ENCODE measurements at places on chromosomes 12 and 14.

GRCh38 chr12:71938728-71939385 lies at the start of gene TPH2:
TSS of gene TPH2 (plus strand) at chr12:71938845. CDS start at chr12:71938987, 142 bp downstream.
- DNase-seq, result peak; percentile 7

DNA sequence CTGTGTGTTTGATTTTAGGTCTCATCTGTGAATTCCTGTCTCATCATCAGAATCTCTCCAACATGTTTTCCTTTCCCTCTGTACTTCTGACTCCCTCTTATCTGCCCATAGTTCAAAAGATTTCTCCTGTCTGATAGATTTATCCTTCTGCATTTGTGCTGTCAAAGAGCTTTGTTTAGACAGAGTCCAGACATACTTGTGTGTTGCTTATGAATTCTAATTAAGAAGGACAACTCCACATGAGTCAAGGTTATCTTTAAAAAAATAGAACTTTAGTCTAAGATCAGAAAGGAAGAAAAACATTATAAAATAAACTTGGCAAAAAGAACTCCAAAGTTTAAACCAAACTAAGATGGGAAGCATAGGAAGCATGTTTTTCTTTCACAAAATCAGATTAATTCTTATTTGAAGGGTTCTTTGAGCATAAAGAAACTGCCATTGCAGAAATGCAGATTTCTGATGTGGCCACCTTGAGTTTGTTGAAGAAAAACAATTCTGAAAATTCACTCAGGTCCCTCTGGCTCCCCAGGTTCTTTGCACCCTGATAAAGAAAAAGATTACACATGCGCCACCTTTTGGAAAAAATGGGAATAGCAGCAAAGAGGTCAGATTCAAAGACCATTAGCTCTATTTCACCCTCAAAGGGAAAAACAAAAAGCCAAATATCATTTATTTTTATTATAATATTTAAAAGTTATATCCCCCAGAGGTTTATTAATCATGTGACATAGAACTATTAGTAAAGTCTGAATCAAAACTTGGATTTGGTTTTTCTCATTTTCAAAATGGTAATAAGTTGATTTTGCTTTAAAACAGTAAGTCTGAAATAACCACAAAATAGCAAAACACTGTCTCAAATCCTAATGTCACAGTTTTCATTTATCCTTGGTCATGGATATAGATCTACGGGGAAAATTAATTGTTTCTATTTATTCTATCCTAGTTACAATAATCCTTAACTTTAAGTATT lies 143.7 kb upstream of the DCN start:
- no peak for DNase-seq

GRCh38 chr14:90604356-90604755 lies 207.5 kb downstream of the CALM1 start:
- no peak for DNase-seq

GRCh38 chr14:84144166-84144565 lies 1385.8 kb upstream of the FLRT2 start:
- no peak for DNase-seq

- DNase-seq, result no peak
Measured at GRCh38 chr12:19938031-19938430, 430.3 kb upstream of the PDE3A start.

DNA sequence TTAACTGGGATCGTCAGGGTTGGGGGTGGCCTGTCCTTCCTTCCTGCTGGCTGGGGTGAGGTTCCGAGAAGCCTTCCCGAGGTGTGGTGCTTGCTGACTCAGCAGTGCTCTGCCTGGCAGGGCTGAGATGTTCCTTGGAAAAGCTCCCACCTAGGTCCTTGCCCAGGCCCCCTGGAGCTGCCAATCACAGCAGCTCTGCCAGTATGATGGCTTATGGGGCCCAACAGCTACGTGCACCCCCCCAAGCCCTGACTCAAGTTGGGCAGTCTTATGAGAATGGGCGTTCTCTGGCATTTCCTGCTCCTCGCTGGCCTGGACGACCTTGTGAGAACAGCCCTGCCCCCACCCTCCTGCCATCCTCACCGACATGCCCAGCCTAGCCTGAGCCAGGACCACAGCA lies 292.2 kb upstream of the CRY1 start:
- DNase-seq, result no peak

Measured in amygdala (tissue), 56 donors.